ENCODE measurements at places on chromosomes 6 and 20.

GRCh38 chr6:21767891-21768648 is 174.5 kb downstream of the SOX4 start:
- DNase-seq, result no peak

- DNase-seq, result no peak
These were observed 98.7 kb downstream of the TRERF1 start for GRCh38 chr6:42352856-42353564.

DNA sequence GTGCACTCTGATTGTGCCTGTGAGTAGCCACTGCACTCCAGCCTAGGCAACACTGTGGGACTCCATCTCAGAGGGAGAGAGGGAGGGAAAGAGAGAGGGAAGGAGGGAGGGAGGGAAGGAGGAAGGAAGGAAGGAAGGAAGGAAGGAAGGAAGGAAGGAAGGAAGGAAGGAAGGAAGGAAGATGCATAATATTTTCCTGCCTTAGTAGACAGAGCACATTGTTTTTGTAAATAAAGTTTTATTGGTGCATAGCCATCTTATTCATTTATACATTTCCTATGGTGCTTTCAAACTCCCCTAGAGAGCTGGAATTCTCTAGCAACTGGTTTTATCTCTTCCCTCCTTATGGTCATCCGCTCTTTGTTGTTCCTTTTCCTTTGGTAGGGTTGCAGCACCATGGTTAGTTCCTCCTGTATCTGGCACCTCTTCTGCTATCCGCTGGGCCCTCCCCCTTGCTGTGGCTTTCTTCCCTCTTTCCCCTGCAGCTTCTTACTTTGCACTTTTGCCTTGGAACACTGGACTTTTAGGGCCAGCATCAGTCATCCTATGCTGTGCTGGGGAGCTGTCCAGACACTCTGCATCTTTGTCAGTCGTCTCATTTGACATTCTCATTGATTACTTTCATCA is 20.2 kb downstream of the GPR6 start:
- DNase-seq, result no peak

- no peak for DNase-seq
These were observed 32.1 kb downstream of the BACH2 start for GRCh38 chr6:90264561-90264960.

DNA sequence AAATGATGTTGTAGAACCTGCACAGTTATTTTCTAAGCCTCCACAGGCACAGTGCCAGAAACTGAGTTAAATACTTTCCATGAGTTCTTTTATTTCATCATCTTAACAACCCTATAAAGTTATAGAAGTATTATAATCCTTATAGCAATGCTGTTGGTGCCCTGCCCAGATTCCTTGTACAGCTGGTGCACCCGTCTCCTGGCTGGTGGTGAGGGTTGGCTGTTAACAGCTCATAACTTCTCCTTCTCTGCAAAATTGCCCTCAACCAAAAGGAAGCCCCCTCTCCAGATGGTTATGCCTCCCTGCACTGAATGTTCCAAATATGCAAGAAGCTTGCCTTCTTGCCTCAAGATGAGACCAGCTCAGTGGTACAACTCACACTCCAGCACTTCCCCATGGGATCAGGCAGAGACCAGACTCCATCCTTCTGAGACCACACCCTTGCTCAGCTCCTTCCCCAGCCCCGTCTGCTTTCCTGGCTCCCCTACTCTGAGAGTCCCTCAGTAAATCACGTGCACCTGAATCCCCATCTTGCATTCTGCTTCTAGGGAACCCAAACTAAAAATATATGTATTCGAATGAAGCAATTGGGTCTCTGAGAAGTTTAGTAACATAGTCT is 304.4 kb upstream of the PLCB4 start:
- no peak for DNase-seq

- no peak for DNase-seq
These were observed 133.9 kb downstream of the ZMYND8 start for GRCh38 chr20:47222468-47223119.

DNA sequence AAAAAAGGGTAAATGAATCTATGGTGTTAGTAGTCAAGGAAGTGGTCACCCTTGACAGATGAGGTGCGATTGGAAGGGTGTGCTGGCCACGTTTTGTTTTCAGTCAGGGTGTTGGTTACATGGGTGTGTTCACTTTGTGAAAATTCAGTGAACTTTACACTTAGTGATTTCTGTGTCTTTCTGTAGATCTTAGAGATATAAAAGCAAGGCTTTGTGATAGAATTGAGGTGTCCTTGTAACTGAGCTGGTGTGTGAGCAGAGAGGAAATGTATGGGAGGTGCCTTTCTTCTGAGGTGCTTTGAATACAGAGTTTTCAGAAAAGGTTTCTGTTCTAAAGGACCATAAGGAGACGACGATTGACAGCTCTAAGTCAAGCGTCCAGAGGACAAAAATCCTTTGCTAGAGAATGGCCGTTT is 90.5 kb downstream of the SAMD3 start:
- no peak for DNase-seq

DNA sequence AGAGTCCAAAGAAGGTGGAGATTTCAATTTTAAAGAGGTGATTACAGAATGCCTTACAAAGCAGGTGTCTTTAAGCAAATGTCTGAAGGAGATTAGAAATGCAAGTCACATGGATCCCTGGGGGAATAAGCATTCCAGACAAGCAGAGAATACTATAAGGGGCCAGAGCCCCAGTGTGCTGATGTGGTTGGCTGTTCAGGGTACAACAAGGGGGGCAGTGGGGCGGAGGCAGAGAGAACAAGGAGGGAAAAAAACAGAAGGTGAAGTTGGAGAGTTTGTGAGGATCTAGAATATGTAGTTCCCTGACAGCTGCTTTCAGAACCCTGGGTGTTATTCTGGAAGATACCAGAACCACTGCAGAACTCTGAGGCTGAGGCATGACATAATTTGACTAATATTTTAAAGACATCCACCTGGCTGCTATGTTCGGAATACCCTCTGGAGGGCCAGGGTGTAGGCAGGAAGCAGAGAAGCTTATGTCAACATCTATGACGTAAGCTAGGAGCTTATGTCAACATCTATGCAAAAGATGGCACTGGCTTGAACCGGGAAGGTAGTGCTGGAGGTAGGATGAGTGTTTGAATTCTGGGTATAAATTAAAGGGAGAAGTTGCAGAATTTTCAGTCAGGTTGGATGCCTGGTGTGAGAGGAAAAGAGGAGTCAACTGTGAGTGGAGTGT is 276.3 kb upstream of the AGPAT4 start:
- DNase-seq, result no peak

GRCh38 chr6:46042355-46042999 is 26.8 kb upstream of the CLIC5 start:
- no peak for DNase-seq

GRCh38 chr6:52549428-52549827 is 27.4 kb downstream of the TRAM2 start:
- no peak for DNase-seq

GRCh38 chr6:165119231-165120020 is 190.0 kb downstream of the C6orf118 start:
- DNase-seq, result peak; percentile 25

GRCh38 chr6:30752157-30752927 is 8.0 kb upstream of the IER3 start:
- peak; percentile 89 for DNase-seq

DNA sequence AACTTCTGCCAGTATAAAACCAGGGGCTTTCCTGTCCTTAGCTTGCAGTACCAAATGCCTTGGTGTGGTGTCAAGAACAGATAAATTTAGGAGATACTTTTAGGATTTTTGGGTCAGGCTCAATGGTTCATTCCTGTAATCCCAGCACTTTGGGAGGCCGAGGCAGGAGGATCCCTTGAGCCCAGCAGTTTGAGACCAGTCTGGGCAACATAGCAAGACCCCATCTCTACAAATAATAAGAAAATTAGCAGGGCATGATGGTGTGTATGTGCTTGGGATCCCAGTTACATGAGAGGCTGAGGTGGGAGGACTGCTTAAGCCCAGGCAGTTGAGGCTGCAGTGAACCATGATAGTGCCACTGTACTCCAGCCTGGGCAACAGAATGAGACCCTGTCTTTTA is 3.2 kb upstream of the ZBTB12 start:
- no peak for DNase-seq

DNA sequence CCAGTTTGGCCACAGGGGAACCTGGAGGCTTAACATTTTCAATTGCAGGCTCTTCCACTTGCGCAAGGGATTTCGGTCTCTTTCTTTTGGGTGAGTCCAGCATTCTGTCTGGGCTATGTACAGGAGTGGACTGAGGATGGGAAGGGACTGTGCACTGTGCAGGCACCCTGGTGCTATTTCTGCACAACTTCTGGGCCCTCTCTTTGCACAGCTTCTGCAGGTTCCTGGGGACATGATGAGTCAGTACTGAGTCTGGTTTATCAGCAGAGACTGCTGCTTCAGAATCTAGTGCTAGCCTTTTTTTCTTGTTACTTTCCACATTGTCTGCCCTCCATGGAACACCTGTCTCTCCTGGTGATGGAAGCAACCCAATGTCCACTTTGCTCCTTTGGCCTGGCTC is 78.5 kb upstream of the ASF1A start:
- no peak for DNase-seq

Data from upper lobe of left lung (tissue), 6 donors.